ENCODE measurements at places on chromosomes 16 and 17.
A peak's percentile ranks its signal among the peaks of the same experiment; 100 is the strongest.

DNA sequence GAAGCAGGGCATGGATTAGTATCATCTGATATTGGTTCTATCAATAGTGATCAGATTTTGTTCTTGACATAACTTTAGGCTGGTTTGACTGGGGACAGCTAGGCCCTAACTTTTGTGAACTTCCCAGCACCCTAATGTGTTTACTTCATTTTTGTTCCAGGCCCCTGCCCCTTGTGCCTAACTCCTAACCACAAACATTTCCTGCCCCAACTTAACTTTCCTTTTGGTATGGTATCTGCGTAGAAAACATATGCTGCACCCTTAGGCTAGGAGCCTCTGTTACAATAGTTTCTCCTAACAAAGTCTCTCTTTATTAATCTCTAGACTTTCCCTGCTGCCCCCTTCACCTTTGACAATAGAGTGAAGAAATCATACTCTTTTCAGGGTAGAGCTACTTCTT, 2.5 kb downstream of the ADPRM start:
- DNase-seq, result no peak

GRCh38 chr17:32253117-32253611, 12.5 kb upstream of the RHBDL3 start:
- DNase-seq, result peak; percentile 88

DNA sequence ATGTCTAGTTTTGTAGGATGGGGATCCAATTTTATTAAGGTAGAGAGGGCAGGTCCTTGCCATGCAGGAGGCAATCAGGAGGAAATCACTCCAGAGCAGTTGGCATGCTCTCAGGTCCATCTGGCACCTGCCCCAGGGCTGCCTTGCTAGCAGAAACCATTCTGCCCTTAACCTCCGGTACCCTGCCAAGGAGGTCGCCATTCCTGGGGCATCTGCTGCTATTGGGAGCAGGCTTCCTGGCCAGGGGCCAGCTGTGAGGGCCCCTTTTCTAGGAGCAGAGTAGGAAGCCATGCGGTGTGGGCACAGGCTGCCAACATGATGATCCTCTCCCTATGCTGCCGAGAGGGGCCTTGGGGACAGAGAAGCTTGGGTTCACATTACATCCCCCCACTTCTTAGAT, 47.6 kb upstream of the MGAT5B start:
- no peak for DNase-seq

DNA sequence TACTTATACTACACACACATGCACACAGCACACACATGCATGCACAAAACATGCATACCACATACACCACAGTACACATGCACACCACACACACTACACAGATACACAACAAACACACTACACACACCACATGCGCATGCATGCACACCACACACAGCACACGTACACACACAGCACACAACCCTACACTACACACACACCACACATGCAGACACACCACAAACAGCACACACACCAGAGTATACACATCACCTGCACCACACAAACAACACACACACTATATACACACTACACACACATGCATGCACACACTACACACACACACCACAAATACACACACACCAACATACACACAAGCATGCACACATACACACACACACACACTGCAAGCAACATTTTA, 166.8 kb downstream of the AHSP start:
- no peak for DNase-seq

DNA sequence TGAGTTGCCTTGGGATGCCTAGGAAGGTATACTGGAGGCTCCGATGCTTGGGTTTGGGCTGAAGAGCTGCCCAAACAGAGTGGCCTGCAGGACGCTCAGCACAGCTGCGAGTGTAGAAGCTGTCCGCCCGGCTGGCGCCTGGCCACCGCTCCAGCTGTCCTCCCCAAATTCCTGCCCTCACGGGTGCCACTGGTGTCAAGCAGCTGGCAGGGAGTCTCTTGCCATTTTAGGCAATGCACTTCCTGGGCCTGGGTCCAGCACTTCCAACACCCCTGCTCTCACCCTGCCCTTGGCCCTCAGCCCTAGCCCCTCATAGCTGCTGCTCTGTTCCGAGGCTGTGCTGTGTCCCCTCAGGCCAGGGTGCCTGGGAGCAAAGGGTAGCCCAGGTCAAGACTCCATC, 5.2 kb upstream of the PKMYT1 start:
- DNase-seq, result no peak

DNA sequence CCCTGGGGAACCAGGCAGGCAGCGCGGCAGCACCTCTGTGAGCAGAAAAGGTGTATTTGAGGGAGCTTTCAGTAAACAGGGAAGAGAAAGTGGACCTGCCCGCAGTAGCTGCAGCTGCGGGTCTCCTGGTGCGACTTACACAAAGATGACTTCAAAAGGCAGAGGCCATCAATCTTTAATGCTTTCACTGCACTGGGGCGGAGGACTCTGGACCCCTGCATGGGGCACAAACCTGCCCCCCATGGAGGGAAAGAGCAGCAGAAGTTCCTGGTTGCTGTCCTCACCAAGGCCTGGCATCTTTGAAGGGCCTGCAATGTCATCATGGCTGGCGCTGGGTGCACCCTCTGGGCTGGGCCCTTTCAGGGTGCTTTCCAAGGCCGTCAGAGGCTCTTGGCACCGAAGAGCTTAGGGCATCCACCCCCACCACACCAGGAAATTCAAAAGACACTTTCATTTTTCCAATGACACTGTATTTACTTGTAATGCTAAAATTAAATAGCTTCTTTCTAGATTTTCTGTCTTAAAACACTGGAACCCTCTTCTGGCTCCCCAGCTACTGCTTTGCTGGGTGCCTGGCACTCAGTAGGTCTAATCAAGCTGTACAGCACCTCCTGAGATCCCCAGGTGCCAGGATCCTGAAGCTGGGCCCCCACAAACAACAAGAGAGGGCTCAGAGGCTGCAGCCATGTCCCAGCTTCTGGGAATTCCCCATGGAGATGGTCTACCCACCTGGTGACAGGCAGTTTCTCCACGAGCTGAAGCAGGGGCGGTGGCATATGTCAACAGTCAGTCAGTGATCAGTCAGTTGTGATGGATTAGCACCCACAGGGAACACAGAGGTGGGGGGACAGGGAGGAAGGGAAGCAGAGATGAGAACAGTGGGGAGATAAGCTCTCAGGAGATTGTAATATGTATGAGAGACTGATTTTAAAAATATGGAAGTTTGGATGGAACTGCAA, 2.1 kb upstream of the CACNG1 start:
- no peak for DNase-seq

GRCh38 chr17:6455321-6455705, 11.1 kb downstream of the PIMREG start:
- DNase-seq, result peak; percentile 13

DNA sequence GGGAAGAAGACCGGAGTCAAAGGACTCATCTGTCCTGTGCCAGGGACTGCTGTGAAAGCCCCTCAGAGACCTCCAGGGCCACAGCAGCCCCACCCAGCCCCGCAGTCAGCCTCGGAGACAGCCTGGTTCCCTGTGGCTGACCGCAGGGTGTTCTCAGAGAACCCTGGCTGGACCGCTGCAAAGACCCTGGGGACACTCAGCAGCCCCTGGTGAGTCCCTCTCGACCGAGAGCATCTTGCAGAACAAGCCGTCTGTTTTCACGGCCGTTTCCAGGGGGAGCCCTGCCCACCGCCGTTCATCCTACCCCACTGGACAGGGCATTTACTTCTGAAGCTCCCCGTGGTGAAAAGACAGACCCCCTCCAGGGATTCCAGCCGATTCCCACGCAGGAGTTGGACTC, 10.3 kb downstream of the UBALD1 start:
- DNase-seq, result no peak

- DNase-seq, result no peak
Observed at GRCh38 chr16:88651276-88651988, 579 bp upstream of the CYBA start.

GRCh38 chr17:45384789-45385262, 47.8 kb downstream of the ARHGAP27 start:
- DNase-seq, result no peak

DNA sequence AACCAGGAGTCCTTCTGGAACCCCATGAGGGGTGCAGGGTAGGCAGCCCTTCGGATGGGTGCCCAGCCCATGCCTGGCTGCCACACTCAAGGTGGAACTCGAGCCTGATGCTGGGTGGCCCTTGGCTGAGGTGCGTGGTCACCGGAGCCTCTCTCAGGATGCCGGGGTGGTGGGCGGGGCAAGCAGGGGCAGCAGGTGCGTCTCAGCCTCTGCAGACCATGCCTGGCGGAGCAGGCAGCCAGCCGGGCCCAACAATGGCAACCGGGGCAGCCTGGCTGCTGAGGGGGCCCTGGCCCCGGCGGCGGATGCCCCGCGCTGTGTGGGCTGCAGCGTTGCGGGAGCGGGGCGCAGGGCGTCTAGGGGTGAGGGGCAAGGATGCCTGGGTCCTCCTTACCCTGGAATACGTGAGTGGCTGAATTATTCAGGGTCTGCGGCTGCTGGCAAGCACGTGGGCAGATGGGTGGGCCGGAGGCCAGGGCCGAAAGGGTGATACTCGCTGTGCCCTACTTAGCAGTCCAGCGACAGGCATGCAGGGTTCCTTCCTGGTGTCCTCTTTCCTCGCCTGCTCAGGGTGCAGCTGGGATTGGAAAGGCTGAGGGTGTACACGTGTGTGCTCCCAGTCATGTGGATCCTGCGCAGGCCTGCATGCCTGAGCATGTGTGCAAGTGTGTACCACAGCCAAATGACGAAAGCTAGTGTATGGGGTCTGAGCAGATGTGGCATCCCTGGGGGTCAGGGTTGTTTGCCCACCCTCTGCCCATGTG, 14.6 kb downstream of the MYO15A start:
- DNase-seq, result no peak

GRCh38 chr17:27937025-27937546, 43.9 kb upstream of the LYRM9 start:
- DNase-seq, result no peak

- no peak for DNase-seq
Observed at GRCh38 chr17:13038931-13039665, 21.3 kb upstream of the ELAC2 start.

GRCh38 chr17:7777017-7777416, 57.0 kb upstream of the KDM6B start:
- no peak for DNase-seq

GRCh38 chr16:74226338-74226954, 70.2 kb upstream of the PSMD7 start:
- DNase-seq, result no peak

GRCh38 chr16:47660540-47660939, 199.4 kb downstream of the PHKB start:
- no peak for DNase-seq

DNA sequence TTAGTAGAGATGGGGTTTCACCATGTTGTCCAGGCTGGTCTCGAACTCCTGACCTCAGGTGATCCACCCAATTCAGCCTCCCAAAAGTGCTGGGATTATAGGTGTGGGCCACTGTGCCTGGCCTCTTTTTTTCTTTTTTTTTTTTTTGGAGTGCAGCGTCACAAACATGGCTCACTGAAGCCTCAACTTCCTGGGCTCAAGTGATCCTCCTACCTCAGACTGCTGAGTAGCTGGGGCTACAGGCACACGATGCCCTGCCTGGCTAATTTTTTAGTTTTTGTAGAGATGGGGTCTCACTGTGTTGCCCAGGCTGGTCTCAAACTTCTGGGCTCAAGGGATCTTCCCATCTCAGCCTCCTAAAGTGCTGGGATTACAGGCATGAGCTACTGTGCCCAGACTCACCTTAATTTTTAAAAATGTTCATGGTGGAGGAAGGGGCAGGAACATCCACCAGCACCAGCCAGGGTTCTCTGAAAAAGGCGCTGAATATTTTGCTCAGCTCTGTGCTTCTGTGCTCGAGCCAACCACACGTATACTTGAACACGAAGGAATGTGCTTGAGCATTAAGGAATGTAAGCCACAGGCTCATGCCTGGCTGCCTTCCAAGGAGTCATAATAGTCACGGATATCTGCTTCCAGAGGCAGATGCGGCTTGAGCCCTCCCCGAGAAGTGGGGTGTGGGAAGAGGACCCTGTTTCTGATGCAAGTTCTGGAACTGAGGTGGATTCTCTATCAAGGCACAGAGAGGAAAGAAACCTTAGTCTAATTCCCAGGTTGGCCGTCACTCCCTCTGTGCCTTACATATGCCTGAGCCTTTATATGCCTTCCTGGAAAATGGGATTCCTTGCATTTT, 65.5 kb upstream of the CREBBP start:
- DNase-seq, result peak; percentile 80

DNA sequence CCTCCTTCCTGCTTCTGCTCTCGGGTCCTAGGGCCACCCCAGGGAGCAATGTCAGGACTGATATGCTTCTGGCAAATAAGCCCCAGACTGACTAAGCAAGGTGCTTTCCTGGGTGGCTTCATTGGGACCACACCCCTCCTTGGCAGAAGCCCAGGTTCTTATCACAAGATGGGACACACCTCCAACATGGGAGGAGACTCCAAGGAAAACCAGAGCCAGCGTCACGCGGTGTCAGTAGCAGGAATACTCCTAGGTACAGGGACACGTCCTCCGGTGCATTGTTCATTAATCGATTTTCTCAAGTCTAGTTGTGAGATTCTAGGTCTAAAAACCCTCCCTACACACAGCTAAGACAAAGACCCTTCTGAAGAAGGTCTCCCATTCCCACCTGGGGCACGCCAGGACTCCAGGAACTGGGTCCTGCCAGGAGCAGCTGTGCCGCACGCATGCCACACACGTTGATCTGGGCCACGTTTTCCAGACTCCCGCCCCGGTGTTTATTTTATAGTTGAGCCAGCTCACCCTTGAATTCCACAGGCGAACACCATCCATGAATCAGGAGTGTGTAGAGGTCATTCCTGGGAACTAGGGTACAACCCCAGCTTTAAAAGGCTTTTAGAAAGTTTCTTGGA, 30.8 kb downstream of the FA2H start:
- DNase-seq, result no peak

DNA sequence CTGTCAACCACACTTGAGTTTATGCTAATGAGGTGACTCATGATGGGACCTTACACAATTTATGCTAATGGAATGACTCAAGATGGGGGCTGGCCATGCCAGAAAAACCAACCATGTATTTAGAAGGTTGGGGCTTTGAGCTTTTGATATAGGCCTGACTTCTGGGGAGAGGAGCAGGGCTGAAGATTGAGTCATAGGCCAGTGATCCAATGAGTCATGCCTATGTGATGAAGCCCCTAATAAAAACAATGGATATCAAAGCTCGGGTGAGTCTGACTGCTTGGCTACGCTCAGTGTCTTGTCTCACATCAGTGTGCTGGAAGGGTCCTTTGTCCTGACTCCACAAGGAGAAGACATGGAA, 7.3 kb downstream of the MFSD6L start:
- DNase-seq, result no peak

DNA sequence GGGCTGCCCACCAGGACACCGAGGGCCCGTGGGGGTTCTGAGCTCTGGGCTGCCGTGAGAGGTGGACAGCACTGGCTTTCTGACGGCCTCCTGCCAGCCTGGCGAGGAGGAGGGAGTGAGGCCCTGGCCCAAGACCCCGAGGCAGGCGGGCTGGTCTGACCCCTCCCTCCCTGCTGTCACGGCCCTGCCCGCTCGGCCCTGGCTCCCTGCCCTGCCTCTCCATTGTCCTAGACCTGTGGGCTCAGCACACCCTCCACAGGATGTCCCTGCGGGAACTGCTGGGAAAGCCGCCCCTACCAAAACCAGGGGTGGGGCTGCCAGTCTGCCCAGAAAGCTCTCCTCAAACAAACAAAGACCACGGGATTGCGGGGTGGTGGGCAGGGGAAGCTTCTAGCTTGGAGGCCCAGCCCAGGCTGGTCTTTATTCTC, 20.7 kb downstream of the SPNS2 start:
- DNase-seq, result no peak

Data from HAP-1 (cell line).